ENCODE measurements at places on chromosomes 13 and 19.

DNA sequence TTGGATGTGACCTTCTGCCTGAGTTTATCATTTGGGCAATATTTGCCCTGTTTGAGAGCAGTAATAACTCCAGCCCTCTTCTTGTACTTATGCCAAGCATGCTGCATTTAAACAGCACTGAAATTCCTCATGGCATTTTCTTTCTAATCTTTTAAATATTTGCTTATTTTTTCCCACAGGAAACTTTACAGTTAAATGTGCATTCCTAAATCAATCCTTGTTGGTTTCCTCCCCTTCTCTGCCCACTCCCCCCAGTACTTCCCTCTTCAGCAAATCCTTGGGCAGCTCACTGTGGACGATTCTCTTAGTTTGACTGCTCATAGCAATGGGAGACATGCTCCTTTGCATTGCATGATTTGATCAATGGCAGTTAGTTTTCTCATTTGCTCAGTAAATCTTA lies 68.7 kb downstream of the RAP2A start:
- no peaks in the 10 kb centered on the region for H3K27me3 ChIP-seq
- H3K36me3 ChIP-seq, result no peaks in the 10 kb centered on the region
- H3K4me3 ChIP-seq, result no peak overlapping the region

- H3K4me1 ChIP-seq, result no peaks in the 10 kb centered on the region
These were observed 630.5 kb upstream of the SLITRK6 start for GRCh38 chr13:86429756-86430155.

- no peak overlapping the region for H3K27ac ChIP-seq
- DNase-seq, result no peak
- H3K4me3 ChIP-seq, result no peak overlapping the region
- no peaks in the 10 kb centered on the region for H3K36me3 ChIP-seq
- no peaks in the 10 kb centered on the region for H3K27me3 ChIP-seq
These were observed 533.6 kb downstream of the MYO16 start for GRCh38 chr13:109163037-109163379.

- H3K4me3 ChIP-seq, result peak overlapping the region; percentile 9
- no peaks in the 10 kb centered on the region for H3K36me3 ChIP-seq
- no peaks in the 10 kb centered on the region for H3K27me3 ChIP-seq
- H3K4me1 ChIP-seq, result no peaks in the 10 kb centered on the region
These were observed 150.9 kb downstream of the PDS5B start for GRCh38 chr13:32737111-32737571.

DNA sequence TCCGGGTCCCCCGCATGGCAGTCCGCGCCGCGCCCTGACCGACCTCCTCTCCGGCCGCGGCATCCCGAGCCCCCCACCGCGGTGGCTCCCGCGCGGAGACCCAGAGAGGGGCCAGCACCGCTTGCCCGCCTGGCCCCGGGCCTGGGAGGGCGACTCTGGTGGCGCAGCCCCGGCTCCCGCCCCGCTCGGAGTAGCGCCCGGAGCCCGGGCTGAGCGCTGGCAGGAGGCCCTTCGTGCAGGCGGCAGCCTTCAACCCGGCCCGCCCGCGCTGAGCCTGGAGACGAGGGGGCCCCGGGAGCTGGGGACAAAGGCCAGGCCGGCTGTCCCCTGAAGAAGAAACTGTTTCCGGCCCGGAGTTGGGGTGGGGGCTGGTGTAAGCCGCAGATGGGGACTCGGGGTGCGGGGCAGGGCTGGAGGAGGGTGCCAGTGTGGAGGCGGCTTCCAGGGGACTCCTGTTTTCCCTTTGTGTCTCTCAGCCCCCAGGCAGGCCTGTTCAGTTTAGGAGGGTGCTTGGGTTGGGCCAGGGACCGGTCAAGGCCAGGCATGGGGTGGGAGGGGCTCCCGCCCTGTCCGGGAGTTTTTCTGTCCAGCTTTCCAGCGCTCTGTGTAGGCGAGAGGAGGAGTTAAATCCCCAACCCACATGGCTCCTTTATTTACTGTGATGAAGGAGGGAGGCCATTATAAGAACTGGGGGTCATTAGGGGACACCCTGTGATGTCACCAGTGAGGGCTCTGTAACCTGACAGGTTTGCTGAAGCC lies 935 bp downstream of the LRP3 start:
- H3K36me3 ChIP-seq, result no peaks in the 10 kb centered on the region
- peak; percentile 70 for DNase-seq
- peaks cover 8% of the 10 kb centered on the region for H3K4me1 ChIP-seq
- H3K27ac ChIP-seq, result no peak overlapping the region
- H3K4me3 ChIP-seq, result peak overlapping the region; percentile 66

- H3K27ac ChIP-seq, result peak overlapping the region; percentile 21
- H3K27me3 ChIP-seq, result no peaks in the 10 kb centered on the region
- no peaks in the 10 kb centered on the region for H3K4me1 ChIP-seq
- no peaks in the 10 kb centered on the region for H3K36me3 ChIP-seq
- no peak for DNase-seq
- H3K4me3 ChIP-seq, result peak overlapping the region; percentile 54
These were observed 11.5 kb downstream of the ZNF552 start for GRCh38 chr19:57803265-57803593.

DNA sequence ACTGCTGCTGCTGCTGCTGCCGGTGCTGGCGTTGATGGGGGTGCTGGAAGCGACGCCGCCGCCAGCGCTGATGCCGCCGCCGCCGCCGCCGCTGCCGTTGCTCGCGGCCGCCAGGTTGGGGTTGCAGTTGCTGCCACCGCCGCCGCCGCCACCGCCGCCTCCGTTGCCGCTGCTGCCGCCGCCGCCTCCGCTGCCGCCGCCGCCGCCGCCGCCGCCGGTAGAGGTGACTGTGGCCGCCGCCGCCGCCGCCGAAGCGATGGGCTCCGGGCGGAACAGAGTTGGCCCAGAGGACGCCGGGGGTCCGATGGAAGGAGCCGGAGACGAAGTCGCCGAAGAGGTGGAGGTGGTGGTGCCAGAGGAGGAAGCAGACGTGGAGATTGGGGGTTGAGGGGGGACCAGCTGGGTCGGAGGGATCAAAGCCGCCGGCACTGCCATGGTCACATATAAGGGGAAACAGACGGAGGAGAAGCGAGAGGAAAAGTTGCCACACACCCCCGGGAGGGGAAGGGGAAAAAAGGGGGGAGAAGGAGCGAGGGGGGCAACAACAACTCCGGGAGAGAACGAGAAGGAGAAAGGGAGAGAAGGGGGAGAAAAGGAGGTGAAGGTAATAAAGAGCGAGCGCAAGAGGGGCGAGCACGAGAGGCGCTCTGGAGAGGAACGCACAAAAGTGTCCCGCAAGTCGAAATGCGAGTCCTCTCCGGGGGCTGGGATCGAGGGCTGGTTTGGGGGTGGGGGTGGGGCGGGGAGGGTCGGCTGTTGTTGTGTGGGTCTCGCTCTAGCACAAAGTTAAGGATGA lies 471 bp downstream of the DACH1 start:
- no peaks in the 10 kb centered on the region for H3K4me1 ChIP-seq
- no peak for DNase-seq
- H3K4me3 ChIP-seq, result peak overlapping the region; percentile 54
- peak overlapping the region; percentile 11 for H3K27ac ChIP-seq

- H3K4me1 ChIP-seq, result peaks cover 9% of the 10 kb centered on the region
- no peak overlapping the region for H3K4me3 ChIP-seq
- H3K36me3 ChIP-seq, result no peaks in the 10 kb centered on the region
- no peak for DNase-seq
These were observed 5.2 kb upstream of the KBTBD7 start for GRCh38 chr13:41199526-41199925.

DNA sequence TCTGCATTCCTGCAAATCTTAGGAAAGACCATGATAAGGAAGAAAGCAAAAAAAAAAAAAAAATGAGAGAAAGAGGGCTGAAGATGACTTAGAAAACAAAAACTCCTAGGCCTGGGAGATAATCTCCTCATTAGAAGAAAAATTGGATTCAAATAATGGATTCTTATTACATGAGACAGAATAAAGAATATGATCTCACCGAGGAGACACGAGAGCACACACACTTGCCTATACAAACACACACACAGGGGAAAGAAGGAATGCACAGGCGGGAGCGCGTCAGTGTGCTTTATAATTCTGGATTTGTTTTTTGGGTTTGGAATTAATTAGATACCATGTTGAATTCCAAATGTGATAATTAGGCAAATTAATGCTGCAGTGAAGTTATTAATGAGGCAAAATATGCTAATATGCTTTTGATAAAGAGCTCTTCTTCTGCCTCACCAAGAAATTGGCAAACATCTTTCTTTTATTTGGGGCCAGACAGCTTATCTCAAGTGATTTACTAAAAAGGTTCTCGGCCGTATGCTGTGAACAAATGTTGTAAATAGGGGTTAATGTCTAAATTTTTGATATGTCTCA lies 36.1 kb upstream of the PCDH8 start:
- DNase-seq, result no peak
- H3K27me3 ChIP-seq, result no peaks in the 10 kb centered on the region
- H3K27ac ChIP-seq, result no peak overlapping the region
- H3K4me3 ChIP-seq, result no peak overlapping the region

DNA sequence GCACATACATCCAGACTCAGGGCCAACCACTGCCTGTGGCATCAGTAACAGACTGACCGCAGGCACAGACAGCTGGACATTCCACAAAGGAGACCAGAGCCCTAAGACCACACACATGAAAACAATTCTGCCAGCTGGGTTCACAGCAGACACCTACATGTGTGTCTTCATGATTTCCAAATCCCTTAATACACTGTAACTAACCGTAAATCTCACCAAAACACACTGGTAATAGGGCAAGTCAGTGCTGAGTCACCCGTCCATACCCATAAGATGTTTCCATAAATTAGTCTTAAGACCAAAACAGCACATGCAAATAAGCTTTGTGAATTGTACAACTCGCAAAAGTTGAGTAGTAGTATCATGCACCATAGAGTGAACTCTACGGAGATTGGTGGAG lies 65.4 kb downstream of the TUBGCP3 start:
- no peak overlapping the region for H3K27ac ChIP-seq
- no peak overlapping the region for H3K4me3 ChIP-seq
- no peaks in the 10 kb centered on the region for H3K36me3 ChIP-seq
- H3K4me1 ChIP-seq, result no peaks in the 10 kb centered on the region

DNA sequence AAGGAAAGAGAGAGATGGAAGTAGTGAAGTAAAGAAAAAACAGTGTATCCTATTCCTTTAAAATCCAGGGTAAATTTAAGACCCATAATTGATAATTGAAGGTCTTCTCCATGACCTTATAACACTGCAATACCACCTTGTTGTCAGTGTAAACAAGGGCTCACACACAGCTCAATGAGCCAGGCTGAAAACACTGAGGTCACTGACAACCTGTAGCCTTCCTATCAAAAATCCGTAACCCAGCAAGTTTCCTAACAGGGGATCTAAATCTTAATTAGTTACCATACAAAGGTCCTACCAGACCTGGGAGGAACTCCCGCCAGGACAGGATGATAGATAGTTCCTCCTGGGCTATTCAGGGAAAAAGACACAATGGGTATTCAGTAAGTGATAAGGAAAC lies 1677.1 kb downstream of the OLFM4 start:
- DNase-seq, result no peak
- no peaks in the 10 kb centered on the region for H3K36me3 ChIP-seq
- H3K4me1 ChIP-seq, result no peaks in the 10 kb centered on the region
- no peaks in the 10 kb centered on the region for H3K27me3 ChIP-seq
- no peak overlapping the region for H3K27ac ChIP-seq

DNA sequence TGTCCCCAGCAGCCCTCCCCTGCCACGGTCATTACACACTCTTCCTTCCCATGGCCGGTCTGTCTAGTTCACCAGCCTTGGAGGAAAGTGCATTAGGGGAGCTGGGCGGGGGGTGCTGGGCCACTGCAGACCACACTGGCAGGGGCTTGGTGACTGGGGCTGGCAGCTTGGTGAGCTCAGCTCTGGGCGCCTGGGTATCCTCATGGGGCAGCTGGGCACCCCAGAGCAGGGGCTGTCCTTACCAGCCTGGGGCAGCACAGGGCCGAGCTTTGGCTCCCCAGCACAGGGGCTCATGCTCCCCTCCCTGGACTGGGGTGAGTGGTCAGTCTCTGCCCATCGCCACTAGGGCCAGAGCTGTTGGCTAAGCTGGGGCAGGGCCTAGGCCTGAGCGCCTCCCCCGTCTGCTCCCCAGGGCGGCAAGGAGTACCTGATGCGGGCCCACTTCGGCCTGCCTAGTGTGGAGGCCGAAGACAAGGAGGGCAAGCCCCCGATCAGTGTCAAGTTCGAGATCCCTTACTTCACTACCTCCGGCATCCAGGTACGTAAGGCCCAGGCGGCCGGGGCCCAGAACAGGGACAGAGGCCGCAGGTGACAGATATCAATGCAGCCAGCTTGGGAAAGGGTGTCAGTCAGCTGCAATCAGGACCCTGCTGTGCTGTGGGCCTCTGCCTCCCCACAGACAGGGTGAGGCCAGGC lies 35.5 kb downstream of the AP1M1 start:
- H3K27ac ChIP-seq, result no peak overlapping the region
- DNase-seq, result no peak
- H3K36me3 ChIP-seq, result no peaks in the 10 kb centered on the region
- H3K27me3 ChIP-seq, result no peaks in the 10 kb centered on the region
- no peak overlapping the region for H3K4me3 ChIP-seq

GRCh38 chr13:113770937-113771336 lies 11.9 kb downstream of the TMEM255B start:
- H3K27me3 ChIP-seq, result no peaks in the 10 kb centered on the region
- no peaks in the 10 kb centered on the region for H3K4me1 ChIP-seq
- H3K27ac ChIP-seq, result no peak overlapping the region
- DNase-seq, result no peak
- no peaks in the 10 kb centered on the region for H3K36me3 ChIP-seq

DNA sequence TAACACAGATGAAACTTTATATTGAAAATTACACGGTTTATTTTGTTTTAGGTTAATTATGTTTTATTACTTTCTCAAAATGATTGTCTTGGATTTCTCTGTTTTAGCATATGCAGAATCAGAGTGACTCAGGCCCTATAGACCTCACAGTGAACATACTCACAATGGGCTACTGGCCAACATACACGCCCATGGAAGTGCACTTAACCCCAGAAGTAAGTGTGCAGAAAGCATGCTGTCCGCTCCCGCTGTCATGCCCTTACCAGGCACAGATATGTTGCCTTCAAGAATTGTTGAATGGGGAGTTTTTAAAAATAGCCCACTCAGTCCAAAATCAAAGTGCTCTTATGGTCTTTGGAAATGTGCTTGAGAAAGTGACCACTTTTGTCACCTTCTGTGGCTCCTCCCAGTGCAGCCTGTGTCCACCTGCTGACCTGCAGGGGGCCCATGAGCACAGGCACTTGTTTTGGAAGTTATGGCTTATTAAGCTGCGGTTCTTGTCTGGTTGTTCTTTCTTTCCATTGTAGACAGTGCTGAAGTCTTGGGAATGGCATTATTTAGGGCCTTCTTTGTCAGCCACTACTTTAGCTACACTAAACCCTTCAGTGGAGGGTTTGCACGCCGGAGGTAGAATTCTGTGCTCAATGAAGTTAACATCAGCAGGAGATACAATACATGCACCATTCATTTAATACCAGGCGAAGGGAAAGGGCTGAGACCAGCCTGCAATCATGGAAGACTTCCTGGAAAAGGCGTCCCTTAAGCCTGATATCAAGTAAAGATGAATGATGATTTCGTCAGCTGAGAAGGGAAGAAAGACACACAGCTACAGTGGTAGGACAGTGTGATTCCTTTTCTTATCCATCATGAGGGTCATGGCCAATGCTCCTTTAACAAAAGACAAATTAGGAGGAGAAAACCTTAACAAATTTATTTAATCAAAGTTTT lies 36.7 kb downstream of the CUL4A start:
- no peak overlapping the region for H3K27ac ChIP-seq
- no peaks in the 10 kb centered on the region for H3K4me1 ChIP-seq
- no peak for DNase-seq
- no peak overlapping the region for H3K4me3 ChIP-seq

Data from testis (tissue), 5 donors.